ENCODE measurements at places on chromosomes 3 and 15.

DNA sequence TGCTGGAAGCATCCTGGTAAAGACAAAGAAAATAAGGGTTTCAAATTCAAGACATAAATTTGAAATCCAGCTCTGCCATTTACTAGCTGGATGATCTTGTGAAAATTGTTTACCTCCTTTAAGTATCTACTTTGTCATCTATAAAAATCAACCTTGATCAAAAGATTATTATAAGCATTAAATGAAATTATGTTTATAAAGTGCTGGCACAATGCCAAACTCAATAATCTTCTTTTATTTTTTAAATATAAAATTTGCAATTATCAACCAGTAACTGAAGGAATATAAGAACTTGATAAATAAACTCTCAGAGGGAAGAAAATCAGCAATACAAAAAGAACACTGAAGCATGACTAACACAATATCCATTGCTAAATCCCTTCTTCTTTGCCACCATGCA, 25.8 kb downstream of the C3orf33 start:
- DNase-seq = no peak

GRCh38 chr3:15331606-15332404, 581 bp downstream of the SH3BP5 start:
- DNase-seq = no peak

- no peak for DNase-seq
Measured at GRCh38 chr3:55362210-55362960, 124.7 kb downstream of the WNT5A start.

DNA sequence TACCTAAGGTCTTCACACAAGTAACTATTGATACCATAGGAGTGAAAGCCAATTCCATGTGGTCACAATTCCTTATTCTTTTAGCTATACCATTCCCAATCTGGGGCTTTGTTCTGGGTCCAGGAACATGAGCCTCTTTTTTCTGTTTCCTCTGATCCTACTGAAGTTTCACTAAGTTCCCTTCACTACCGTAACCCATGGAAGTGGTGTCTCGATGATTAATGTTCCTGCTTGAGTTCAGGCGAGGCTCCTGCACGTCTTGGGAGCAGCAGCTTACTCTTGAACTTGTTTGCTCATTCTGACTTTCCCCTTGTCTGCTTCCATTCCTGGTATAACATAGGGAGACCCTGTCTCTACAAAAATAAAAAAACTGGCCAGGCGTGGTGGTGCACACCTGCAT, 23.6 kb downstream of the ZNF592 start:
- no peak for DNase-seq

DNA sequence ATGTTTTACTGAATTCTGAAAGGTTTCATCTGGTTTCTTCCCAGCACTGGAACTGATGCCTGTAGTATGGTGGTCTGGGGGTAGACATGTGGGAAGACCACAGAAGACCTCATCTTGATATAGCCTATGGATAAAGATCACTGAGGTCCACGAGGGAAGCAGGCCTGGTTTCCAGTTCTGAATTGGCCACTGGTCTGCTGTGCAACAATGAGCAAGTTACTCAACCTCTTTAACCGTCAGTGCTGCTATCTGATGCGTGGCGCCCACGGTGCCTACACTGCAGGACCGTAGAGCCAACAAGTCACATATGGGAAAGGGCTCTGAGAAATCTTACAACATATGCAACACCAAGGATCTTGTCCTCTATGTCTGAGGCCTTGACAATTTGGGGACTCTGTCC, 13.3 kb downstream of the TLE3 start:
- DNase-seq = no peak

- DNase-seq = no peak
Measured at GRCh38 chr3:172388412-172389078, 59.7 kb downstream of the GHSR start.

DNA sequence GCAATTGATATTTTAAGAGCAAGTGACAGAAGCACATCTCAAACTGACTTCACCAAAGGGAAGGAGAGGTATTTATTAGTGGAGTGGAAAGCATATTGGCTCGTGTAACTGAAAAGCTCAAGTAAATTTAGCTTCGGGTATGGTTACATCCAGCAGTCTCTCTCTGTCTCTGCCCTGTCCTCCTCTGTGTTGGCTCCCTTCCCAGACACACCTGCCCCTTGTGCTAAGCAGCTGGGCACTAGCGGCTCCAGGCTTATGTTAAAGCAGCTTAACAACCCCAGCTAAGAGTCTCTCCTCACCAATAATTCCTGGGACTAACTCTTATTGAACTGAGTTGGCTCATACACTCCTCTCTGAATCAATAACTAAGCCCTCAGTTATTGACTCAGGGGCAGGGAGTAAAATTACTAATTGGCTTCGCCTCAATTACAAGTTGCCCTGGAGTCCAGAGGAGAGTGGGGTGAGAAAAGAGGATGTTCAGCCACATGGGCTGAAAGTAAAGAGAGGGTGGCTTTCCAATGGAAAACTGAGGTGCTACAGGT, 12.8 kb upstream of the SH3BP5 start:
- no peak for DNase-seq

DNA sequence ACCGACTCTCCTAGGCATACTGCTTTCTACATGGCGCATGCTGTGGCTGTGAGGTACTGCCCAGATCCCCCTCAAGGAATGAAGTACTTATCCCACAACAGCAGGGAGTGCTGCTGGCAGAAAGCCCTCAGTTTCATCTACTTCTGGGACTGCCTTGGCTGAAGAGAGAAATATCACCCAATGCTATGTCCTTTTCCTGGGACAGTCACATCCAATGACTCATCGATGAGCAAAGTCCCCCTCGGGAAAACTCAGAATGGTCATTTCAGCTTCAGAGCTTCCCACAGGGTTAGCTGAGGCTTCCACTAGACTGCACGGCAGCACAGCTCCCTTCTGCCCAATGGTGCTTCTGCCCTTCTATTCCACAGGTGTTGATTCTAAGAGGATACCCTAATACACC, 3.6 kb upstream of the NMD3 start:
- no peak for DNase-seq

GRCh38 chr15:78828920-78829319, 17.7 kb upstream of the ADAMTS7 start:
- no peak for DNase-seq

DNA sequence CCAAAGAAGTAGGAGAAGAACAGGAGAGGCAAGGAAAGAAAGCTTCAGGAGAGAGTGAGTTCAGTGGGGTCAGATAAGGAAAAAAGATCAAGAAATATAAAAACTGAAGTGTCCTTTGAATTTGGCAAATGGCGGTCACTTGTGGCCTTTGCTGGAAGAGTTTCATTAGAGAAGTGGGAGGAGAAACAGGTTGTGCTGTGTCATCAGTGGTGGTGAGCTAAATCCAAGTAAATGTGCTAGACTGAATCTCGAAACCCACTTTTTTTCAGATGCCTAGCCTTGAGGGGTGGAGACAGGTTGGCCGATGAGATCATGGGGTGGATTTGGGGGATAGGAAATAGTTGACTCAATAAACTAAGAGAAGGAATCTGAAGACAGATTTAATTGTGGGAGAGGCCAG, 43.7 kb downstream of the CHRD start:
- no peak for DNase-seq

DNA sequence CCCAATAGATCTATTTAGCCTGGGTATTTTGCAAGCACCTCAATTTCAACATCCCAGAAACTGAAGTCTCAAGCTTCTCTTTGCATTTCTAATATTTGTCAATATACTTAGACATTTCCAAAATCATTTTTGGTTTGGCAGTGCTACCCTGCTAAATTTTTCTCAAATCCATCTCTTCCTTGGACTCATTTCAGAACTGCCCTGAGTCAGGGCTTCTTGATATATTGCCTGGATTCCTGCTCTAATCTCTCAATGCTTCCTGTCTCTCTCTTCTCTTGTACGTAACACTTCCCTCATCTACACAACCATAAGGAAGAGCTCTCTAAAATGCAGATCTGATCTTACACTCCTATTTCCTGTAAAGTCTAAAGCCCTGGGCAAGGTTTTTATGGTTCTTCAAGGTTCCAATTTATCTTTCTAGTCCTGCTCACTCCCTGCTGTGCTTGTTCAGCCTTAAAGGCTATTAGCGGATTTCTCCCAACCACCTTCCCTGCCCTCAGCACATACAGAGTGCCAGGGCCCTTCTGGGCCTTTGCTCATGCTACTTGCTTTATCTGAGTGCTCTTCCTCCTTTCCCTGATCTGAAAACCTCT, 53.0 kb upstream of the MME start:
- DNase-seq = no peak
